Heart left ventricle (tissue), 16 donors: ENCODE measurements at places on chromosomes 12 and 14. TPM values are rescaled to one million over a fixed set of nuclear protein-coding genes. Genes with fewer than 3 reads are reported as not detected.
A peak's percentile ranks its signal among the peaks of the same experiment; 100 is the strongest.

DNA sequence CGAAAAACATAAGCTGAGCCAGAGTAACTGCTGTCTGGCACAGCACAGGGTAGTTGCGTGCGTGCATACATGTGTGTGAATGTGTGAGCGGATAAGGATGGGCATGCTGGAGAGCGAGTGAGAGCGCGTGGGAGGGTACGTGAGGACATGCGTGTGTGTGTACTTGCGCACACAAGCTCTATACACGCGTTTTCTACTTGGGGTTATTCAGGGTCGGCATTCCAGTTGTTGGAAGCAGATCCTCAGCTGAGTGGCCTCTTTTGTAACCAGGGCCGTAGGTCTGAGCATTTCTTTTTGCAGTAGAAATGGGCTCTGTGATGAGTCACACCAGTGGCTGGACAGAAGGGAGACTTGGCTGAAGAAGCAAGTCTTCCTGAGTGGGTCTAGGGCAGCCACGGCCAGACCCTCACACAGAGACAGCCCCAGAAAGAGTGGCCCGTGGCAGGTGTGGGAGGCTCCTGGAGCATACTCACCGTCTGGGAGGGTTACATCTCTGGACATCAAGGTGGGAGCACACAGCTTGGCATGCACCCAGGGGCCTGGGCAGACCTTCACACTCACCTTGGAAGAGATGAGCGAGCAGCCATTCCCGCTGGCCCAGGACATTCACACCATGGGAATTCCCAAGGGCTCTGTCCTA, 78.0 kb downstream of the LRRC74A start:
- H3K4me1 ChIP-seq, result peaks cover 16% of the 10 kb centered on the region
- H3K4me3 ChIP-seq, result no peak overlapping the region
- no peak for DNase-seq
- H3K36me3 ChIP-seq, result no peaks in the 10 kb centered on the region
- no peak overlapping the region for H3K27ac ChIP-seq

- H3K36me3 ChIP-seq, result no peaks in the 10 kb centered on the region
- H3K27me3 ChIP-seq, result no peaks in the 10 kb centered on the region
- no peak overlapping the region for H3K4me3 ChIP-seq
- peak overlapping the region; percentile 23 for H3K27ac ChIP-seq
- DNase-seq, result no peak
Measured at GRCh38 chr12:54377007-54377406, 7.5 kb downstream of the ZNF385A start.

The A2ML1 gene
- total RNA-seq, result not detected

GRCh38 chr14:83384253-83384652, 1850.6 kb upstream of the SEL1L start:
- no peak overlapping the region for H3K27ac ChIP-seq
- no peak for DNase-seq

The KRT6C gene
- total RNA-seq, result not detected

The FAIM2 gene
- total RNA-seq, result 3.2 TPM

The CCDC196 gene
- not detected for total RNA-seq

DNA sequence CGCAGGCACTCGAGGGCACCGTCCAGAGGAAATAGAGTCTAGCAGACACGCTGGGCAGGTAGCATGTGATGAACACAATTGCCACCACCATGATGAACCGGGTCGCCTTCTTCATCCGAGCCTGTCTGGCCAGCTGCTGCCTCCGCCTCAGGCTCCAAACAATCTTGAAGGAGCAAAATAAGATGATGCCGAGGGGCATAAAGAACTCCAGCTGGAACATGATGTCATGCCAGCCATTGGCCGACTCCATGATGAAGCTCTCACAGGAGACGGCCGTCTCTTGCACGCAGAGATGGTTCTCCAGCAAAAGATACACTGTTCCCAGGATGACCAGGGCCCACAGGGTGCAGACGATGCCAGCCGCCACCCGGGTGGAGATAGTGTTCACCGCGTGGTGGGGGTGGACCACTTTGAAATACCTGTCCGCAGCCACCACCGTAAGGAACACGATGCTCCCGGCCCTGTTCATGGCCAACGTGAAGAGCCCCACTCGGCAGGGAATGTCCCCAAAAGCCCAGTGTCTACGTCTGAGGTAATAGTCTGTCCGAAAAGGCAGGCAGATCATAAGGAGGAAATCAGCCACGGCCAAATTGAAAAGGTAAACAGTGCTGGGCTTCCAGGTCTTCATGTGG, 945 bp downstream of the HCAR1 start:
- peaks cover 3% of the 10 kb centered on the region for H3K4me1 ChIP-seq
- no peak overlapping the region for H3K27ac ChIP-seq
- no peaks in the 10 kb centered on the region for H3K27me3 ChIP-seq
- no peak for DNase-seq
- no peak overlapping the region for H3K4me3 ChIP-seq

GRCh38 chr14:56339855-56340701, 221.9 kb downstream of the PELI2 start:
- no peaks in the 10 kb centered on the region for H3K36me3 ChIP-seq
- DNase-seq, result peak; percentile 78
- no peak overlapping the region for H3K4me3 ChIP-seq

The TEX22 gene
- total RNA-seq, result 0.14 TPM

DNA sequence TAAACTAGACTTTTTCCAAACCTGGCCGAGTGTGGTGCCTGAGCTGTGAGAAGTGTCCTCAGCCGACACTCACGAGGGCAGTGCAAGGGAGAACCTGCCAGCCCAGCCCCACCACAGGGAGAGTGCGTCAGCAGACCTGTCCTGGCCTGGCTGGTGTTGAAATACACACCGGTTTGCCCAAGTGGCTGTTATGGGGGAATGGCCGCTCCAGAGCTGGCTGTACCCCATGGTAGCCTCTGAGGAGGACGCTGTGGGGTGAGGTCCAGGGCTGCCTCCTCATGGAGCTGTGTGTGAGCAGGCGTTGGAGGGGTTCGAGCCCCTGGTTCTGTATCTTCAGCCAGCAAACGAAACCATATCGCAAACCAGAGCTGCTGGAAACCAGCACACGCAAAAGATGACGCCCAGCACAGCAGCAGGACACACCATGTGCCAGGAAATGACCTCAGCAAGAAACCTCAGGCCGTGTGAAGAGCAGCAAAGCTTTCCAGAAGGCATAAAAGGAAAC, 9.4 kb downstream of the ANKRD9 start:
- DNase-seq, result peak; percentile 91
- peaks cover 40% of the 10 kb centered on the region for H3K4me1 ChIP-seq
- H3K27me3 ChIP-seq, result no peaks in the 10 kb centered on the region
- peak overlapping the region; percentile 98 for H3K27ac ChIP-seq
- peak overlapping the region; percentile 3 for H3K4me3 ChIP-seq
- peaks cover 5% of the 10 kb centered on the region for H3K36me3 ChIP-seq

The RAB21 gene
- total RNA-seq, result 219 TPM

GRCh38 chr12:67220065-67220464, 49.1 kb upstream of the CAND1 start:
- no peak overlapping the region for H3K27ac ChIP-seq
- no peaks in the 10 kb centered on the region for H3K27me3 ChIP-seq

- no peak for DNase-seq
- H3K4me1 ChIP-seq, result no peaks in the 10 kb centered on the region
- H3K36me3 ChIP-seq, result no peaks in the 10 kb centered on the region
- no peak overlapping the region for H3K27ac ChIP-seq
- H3K4me3 ChIP-seq, result no peak overlapping the region
Measured at GRCh38 chr12:25835385-25835784, 123.1 kb upstream of the RASSF8 start.

GRCh38 chr12:112116232-112117060, 7.9 kb upstream of the NAA25 start:
- peak; percentile 87 for DNase-seq
- H3K27ac ChIP-seq, result peak overlapping the region; percentile 85

- H3K36me3 ChIP-seq, result peaks cover 17% of the 10 kb centered on the region
- no peak overlapping the region for H3K4me3 ChIP-seq
- no peak overlapping the region for H3K27ac ChIP-seq
- DNase-seq, result peak; percentile 17
- no peaks in the 10 kb centered on the region for H3K27me3 ChIP-seq
Measured at GRCh38 chr14:90538716-90539495, 142.1 kb downstream of the CALM1 start.

The SCFD1 gene
- total RNA-seq, result 44.0 TPM

The TRIM9 gene
- 0.96 TPM for total RNA-seq

- no peaks in the 10 kb centered on the region for H3K27me3 ChIP-seq
- no peaks in the 10 kb centered on the region for H3K36me3 ChIP-seq
- DNase-seq, result no peak
- H3K27ac ChIP-seq, result no peak overlapping the region
- no peaks in the 10 kb centered on the region for H3K4me1 ChIP-seq
- no peak overlapping the region for H3K4me3 ChIP-seq
Measured at GRCh38 chr14:104521816-104522745, 57.5 kb upstream of the C14orf180 start.

The TSHR gene
- total RNA-seq, result not detected

- no peak overlapping the region for H3K27ac ChIP-seq
- H3K27me3 ChIP-seq, result no peaks in the 10 kb centered on the region
- no peaks in the 10 kb centered on the region for H3K36me3 ChIP-seq
- no peak overlapping the region for H3K4me3 ChIP-seq
Measured at GRCh38 chr14:26394150-26394810, 203.6 kb downstream of the NOVA1 start.

DNA sequence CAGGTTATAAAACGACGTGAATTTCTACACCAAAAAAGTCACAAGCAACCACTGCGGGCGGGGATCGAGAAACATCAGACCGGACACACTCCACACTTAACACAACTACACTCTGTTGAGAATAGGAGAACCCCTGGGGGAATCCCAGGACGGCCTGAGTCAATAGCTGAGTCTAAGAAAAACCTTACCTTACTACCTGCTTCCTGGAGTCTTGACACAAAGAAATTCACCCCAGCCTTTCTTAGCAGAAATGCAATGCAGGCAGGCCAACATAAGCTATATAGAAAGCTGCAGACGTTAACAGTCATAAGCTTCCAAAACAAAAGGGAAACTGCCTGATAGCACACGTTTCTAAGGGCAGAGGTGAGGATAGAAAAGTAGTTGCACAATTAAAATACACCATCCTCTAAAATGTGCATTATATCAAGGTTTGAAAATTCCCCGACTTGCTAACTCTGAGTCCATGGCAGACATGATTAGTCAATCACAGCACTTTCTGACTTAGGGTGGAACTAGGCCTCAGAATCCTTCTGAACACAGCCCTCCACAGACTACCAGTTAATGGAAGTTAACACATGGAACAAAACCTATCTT, 68.0 kb downstream of the CCDC88C start:
- no peak overlapping the region for H3K4me3 ChIP-seq
- H3K4me1 ChIP-seq, result peaks cover 41% of the 10 kb centered on the region
- DNase-seq, result no peak
- no peaks in the 10 kb centered on the region for H3K36me3 ChIP-seq
- H3K27me3 ChIP-seq, result no peaks in the 10 kb centered on the region
- H3K27ac ChIP-seq, result no peak overlapping the region

DNA sequence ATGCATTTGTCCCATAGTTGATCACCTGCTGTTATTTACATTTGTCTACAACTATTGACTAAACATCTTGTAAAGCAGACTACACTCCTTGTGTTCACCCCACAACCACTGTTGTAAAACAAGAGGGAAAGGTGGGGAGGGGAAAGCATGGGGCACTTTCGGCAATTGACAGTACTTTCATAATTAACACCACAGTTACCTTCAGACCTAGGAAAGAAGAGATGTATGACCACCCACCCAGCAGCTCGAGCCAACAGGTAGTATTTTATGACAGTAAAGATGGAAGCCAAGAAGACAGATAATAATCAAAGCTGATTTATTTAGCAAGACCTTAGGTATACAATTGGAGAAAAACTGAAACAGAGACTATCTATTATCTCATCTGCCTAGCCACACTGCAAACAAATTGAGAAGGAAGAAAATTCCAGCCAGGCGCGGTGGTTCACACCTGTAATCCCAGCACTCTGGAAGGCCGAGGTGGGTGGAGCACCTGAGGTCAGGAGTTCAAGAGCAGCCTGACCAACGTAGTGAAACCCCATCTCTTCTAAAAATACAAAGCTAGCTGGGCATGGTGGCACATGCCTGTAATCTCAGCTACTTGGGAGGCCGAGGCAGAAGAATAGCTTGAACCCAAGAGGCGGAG, 11.2 kb downstream of the HECTD4 start:
- DNase-seq, result no peak
- H3K27me3 ChIP-seq, result no peaks in the 10 kb centered on the region
- no peak overlapping the region for H3K27ac ChIP-seq
- H3K4me3 ChIP-seq, result no peak overlapping the region

- no peak overlapping the region for H3K27ac ChIP-seq
- no peak overlapping the region for H3K4me3 ChIP-seq
- no peak for DNase-seq
- H3K4me1 ChIP-seq, result no peaks in the 10 kb centered on the region
- H3K36me3 ChIP-seq, result no peaks in the 10 kb centered on the region
- no peaks in the 10 kb centered on the region for H3K27me3 ChIP-seq
Measured at GRCh38 chr12:14655284-14655683, 41.1 kb downstream of the GUCY2C start.

DNA sequence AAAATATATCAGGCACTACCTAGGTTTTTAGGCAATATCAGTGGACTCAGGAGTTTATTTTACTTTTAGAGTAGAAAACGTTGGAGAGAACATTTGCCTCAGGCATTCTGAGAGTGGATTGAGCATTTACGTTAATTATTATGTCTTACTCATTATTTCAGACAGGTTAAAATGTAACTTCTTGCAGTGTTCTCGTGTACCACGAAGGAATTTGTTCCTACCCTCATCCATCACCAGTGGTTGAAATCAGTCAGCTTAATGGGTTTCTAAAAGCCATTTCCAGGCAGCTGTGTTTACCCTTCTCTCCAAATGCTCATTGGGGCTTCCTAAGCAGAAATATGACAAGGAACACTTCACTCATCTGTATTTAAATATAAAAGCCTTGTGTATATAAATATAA, 9.1 kb upstream of the LDHB start:
- H3K4me3 ChIP-seq, result no peak overlapping the region
- no peak overlapping the region for H3K27ac ChIP-seq
- no peaks in the 10 kb centered on the region for H3K4me1 ChIP-seq
- DNase-seq, result no peak
- H3K36me3 ChIP-seq, result no peaks in the 10 kb centered on the region
- H3K27me3 ChIP-seq, result no peaks in the 10 kb centered on the region

DNA sequence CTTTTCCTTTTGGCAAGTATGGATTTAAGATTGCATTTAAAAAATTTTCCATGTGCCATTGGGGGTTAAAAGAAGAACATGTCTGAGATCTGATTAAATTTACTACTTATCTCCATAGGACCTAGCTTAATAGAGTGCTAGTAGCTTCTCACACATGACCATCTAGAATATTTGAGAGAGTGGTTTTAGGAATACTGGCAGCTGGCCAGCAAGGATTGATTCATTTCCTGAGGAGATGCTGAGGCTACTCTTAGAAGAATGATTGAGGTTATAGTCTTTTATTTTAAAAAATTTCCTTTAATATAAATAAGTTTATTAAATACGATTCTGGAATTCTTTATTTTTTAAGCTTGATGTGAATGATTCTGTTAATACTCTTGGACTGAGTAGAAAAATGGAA, 56.2 kb downstream of the MIPOL1 start:
- H3K27ac ChIP-seq, result no peak overlapping the region
- H3K36me3 ChIP-seq, result no peaks in the 10 kb centered on the region
- H3K4me1 ChIP-seq, result no peaks in the 10 kb centered on the region
- no peaks in the 10 kb centered on the region for H3K27me3 ChIP-seq
- no peak overlapping the region for H3K4me3 ChIP-seq
- no peak for DNase-seq

The MAP3K9 gene
- 2.0 TPM for total RNA-seq

The GPR132 gene
- total RNA-seq, result 2.5 TPM

The SLC6A13 gene
- total RNA-seq, result 2.6 TPM
